ENCODE measurements at places on chromosomes 3 and 15.

- DNase-seq: no peak
Measured at GRCh38 chr15:83287541-83288027, 3.1 kb upstream of the BNC1 start.

DNA sequence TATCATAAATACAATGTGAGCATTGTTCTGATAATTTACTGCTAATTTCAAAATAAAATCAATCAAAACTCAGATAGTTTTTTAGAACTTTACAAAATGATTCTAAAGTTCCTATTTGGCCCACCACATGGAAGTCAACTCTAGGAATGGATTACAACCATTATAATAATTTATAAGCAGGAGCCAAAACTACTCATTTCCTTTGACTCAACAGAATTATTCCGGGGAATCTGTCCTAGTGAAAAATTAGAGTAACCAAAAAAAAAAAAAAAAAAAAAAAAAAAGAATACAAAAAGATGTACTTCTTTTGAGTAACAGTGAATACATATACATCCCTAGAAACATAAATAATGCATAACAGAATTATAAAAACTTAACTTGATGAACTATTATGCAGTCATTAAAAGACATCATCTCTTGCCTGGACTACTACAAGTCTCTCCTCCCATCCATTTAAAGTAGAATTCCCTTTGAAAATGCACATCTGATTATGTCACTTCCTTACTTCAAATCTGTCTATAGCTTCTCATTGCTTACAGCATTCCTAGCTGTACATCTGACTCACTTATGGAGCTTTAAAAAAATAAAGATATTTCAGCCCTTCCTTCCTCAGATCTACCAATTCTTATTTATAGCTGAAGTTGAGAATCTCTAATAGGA is 43.4 kb downstream of the HDGFL3 start:
- no peak for DNase-seq

GRCh38 chr3:151276038-151276686 is 2.2 kb downstream of the P2RY14 start:
- no peak for DNase-seq

- DNase-seq: no peak
Measured at GRCh38 chr3:11544412-11545181, 99.1 kb downstream of the VGLL4 start.

- no peak for DNase-seq
Measured at GRCh38 chr15:72319360-72319984, 485 bp downstream of the CELF6 start.

GRCh38 chr3:155917781-155918180 is 47.3 kb downstream of the GMPS start:
- no peak for DNase-seq

Data from activated naive CD4-positive, alpha-beta T cell (primary cell).